ENCODE measurements at places on chromosomes 7 and 10.

GRCh38 chr10:115023715-115024114 lies 69.5 kb upstream of the ATRNL1 start:
- DNase-seq: no peak

DNA sequence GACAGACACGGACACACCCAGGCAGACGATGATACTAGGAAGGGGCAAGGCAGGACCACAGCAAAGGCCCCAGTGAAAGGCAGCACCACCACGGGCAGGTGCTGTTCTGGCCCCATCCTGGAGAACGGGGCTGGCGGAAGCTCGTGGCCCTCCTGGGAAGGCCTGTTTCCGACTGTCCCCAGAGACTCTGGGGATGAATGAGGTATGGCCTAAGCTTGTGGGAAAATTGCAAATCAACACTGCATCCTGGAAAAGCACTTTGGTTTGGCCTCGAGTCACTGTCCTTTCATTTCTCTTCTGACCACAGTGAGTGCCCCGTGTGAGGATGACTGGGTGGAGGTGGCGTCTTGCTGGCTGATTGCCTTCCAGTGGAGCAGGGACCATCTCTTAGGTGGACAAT lies 81.6 kb upstream of the ANLN start:
- no peak for DNase-seq

DNA sequence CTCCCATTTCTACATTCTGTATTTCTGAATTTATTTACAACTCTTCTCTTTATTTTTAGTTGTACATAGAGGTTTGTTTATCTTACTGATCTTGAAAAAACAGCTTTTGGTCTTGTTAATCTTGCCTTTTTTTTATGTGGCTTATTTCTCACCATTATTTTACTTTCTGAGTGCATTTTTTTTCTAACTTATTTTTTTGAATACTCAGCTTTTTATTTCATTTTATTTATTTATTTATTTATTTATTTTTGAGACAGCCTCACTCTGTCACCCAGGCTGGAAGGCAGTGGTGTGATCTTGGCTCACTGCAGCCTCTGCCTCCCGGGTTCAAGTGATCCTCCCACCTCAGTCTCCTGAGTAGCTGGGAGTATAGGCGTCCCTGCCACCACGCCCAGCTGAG lies 23.9 kb downstream of the CUX1 start:
- no peak for DNase-seq

- DNase-seq: no peak
Measured at GRCh38 chr10:729213-729612, 39.7 kb upstream of the DIP2C start.

DNA sequence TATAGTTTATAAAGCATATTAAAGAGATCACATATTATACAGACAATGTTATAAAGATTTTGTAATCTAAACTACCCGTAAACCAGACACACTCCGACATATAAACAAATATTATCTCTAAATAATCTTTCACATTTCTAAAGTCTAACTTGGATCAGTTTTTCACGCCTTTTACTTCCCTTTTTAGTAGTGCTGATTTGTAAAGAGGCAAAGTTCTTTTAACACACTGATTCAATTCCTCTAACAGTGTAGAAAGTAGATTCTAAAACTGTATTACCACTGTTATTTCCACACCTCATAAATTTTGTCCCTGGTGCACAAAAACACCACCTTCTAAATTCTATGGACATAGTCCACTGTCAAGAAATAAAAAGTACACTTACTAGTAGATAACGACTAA lies 230.9 kb downstream of the DOCK4 start:
- no peak for DNase-seq

- DNase-seq: no peak
Measured at GRCh38 chr7:128117691-128118090, 86.5 kb upstream of the LRRC4 start.

GRCh38 chr10:43153901-43154300 lies 15.7 kb downstream of the CSGALNACT2 start:
- no peak for DNase-seq

- DNase-seq: no peak
Measured at GRCh38 chr7:99420986-99421385, 12.2 kb downstream of the BUD31 start.

- DNase-seq: no peak
Measured at GRCh38 chr10:74928742-74929191, 102.4 kb downstream of the KAT6B start.

DNA sequence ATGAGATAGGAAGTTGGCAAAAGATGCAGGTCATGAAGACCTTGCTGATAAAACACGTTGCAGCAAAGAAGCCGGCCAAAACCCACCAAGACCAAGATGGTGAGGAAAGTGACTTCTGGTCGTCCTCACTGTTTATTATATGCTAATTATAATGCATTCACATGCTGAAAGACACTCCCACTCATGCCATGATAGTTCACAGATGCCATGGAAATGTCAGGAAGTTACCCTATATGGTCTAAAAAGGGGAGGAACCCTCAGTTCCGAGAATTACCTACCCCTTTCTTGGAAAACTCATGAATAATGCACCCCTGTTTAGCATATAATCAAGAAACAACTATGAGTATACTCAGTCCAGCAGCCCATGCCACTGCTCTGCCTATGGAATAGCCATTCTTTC lies 202.4 kb upstream of the GRB10 start:
- DNase-seq: no peak

DNA sequence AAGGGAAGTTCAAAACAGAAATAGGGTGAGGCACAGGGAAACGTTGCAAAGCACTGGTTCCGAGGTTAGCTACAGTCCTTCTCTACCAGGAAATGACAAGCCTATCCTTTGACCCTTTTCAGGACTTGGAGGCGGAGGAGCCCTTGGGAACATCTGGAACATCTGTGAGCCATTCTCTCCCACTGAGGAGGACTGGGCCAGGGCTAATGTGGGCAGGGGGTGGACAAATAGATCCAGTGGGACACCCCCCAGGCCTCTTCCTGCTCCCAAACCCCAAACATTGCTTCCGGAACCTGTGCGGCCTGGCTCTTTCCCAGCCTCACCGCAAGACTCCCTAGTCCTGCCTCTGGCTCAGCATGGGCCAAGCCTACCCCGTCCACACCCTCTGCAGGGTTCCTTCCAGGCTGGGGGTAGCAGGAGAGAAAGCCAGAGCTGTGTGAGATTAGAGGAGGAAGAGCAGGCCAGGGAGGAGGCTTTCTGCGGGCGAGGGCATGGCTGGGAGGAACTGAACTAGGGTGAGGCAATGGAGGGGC lies 36.5 kb downstream of the GHRHR start:
- no peak for DNase-seq

DNA sequence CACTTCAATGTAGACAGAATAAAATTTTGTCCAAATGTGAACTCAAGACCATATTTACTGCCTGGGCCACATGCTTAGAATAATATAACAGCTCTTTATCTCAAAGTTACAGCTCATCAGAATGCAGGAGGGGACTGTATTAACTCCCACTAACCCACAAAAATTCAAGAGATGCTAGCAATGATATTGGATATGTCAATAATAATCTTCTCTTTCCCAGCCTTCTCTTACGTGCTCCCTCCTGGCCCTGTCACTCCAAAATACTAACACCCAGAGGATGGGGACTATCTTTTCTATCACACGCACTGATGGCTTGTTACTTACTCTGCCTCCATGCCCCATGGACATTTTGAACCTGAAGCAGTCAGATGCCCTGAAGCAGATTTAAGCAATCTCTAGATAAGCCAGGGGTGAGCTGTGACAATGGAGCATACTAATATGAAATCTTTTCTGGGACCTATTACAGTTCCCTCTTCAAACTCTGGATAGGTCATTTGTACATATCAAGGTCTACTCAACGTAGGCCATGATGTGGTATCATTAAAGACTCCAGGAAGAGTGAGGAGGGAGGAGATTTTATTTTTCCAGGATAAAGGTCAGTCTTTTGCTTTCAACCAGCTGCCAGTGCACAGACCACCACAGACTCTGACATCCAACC lies 803.0 kb downstream of the GRM8 start:
- DNase-seq: no peak

DNA sequence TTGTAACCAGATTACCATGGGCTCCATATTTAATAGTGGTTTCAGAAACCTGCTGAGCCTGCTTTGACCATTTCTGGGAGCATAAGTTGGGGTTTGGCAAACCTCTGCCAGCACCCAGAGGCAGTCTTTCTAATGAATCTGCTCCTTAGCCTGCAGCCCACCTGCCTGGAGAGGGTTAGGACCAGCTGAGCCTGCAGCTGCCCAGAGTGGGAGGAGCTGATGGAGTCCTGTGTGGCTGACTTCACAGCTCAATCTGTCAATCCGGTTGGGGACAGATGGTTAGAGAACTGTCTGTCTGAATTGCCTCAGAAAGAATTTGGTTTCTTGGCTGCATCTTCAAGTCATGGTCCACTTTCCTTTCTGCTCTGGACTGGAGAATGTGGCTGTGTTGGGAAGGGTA lies 444.6 kb downstream of the NRG3 start:
- no peak for DNase-seq

- no peak for DNase-seq
Measured at GRCh38 chr7:151366166-151366879, 24.7 kb downstream of the NUB1 start.

DNA sequence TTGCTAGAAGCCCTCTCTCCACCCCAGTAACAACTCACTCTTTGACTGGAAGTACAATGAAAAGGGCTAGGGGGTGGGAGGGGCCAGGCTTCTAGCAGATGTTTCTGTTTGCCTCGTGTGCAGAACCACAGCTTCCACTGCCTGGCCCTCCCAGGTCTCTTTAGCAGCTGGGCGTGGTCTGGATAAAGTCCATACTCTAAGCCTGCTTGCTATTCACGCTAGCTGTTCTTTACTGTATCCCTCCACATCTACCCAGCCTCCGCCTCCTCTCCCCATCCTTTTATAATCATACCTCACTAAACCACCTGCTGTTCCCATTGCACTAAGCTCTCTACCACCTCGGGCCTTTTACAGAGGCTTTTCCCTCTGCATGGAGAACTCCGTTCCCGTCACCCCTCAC lies 288.8 kb downstream of the CAMK1D start:
- DNase-seq: no peak

DNA sequence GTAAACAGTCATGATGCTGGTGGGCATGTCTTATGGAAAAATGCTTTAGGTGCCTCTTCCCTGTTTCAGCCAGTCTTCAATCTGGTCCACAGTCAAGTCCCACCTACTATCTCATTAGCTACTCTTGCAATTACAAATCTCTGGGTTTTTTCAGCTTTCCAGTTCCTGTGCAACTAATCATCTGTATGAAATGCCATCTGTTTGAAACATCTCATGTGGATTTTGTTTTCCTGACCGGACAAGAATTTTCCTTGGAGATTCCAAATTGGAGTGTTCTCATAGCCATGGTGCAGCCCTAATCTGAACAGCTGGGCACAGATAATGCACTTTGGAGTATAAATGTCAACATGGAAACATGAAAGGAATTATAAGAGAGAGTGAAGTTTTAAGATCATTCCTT lies 41.3 kb upstream of the CALN1 start:
- DNase-seq: no peak

GRCh38 chr7:13992596-13992964 lies 3.1 kb upstream of the ETV1 start:
- no peak for DNase-seq

DNA sequence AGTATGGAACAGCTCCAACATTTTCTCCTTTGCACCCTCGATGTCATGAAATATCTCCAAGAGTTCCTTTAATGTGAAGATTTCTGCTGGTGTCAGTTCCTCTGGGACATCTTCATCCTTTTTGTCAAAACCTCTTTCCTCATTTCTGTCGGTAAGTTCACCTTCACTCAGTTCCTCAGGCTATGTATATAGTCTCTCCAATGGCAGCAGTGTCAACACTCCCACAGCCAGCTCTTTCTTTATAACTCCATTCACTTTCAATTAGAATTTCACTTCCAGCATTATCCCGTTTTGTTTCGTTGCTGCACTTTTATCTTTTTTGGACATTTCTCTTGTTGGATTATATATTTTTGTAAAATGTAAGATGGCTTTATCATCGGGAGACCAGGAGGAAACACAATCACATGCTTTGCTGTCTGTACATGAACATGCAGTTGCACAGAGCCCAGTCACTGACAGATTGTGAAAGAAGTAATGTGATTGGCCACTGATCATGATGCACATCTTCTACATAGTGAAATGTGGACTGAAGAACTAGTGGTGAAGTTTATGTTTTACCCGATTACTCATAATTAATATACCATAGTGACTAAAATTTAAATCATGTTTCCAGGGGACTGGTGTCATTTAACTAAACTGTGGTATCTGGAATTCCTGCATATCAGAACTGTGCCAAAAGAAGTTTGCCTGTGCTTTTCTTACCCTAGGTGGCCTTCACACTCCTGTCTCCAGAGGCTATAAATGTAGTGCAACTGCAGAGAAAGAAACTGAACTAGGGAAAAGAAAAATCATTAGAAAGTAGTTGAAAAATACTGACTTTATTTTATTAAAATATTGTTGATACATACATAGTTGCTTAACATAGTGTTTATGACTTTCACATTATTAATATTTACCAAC lies 289.6 kb downstream of the PPP1R3A start:
- DNase-seq: no peak

- DNase-seq: no peak
Measured at GRCh38 chr7:103573479-103574058, 127.6 kb upstream of the SLC26A5 start.

DNA sequence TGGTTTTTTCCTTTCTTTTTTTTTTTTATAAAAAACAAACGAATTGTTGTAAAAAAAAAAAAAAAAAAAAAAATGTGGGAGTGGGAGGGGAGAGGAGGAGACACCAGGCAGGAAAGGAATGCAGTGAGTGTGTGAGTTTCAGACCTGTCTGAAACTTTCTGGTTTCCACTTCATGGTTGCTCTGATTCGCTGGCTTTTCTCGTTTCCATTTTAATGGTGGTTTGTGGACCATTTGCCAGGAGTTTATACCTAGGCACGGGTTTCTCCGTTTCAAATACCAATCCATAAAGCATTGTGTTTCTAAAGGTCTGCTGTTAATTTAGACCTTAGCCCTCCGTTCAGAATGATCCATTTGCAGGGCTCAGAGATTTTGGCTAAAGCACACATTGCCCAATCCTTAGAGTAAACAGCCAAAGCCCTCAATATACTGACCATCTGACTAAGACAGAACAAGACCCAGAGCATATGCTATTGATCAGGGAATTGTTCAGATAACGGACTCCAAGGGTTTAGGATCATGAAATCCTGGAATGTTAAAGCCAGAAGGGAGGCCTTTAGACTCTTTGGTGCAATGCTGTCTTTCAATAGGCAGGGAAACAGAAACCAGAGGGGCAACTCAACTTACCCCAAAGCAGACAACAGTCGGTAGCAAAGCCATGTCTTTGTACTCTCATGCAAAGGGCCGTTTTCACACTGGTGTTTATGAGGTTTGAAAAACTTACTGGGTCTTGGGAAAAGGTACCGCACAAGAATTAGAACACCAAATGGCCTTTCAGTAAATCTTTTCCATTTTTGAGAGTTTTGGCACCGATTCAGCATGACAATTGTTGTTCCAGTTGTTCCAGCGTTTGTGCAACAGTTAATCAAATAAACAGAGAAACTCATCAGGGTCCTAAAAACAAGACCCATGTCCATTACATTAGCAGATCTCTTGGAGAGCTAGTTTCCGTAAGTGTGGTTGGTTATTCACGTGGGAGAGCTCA lies 94.3 kb upstream of the AGBL3 start:
- DNase-seq: no peak

- DNase-seq: no peak
Measured at GRCh38 chr10:26741368-26741767, 43.9 kb downstream of the PDSS1 start.

All from activated CD4-positive, alpha-beta T cell treated with anti-CD3 and anti-CD28 coated beads for 1 hour (primary cell).